ENCODE measurements at places on chromosomes 1 and 21.

- DNase-seq: no peak
These were observed 555.4 kb upstream of the NEGR1 start for GRCh38 chr1:72837781-72838180.

GRCh38 chr1:155013632-155014031 is 11.0 kb downstream of the ZBTB7B start:
- no peak for DNase-seq

DNA sequence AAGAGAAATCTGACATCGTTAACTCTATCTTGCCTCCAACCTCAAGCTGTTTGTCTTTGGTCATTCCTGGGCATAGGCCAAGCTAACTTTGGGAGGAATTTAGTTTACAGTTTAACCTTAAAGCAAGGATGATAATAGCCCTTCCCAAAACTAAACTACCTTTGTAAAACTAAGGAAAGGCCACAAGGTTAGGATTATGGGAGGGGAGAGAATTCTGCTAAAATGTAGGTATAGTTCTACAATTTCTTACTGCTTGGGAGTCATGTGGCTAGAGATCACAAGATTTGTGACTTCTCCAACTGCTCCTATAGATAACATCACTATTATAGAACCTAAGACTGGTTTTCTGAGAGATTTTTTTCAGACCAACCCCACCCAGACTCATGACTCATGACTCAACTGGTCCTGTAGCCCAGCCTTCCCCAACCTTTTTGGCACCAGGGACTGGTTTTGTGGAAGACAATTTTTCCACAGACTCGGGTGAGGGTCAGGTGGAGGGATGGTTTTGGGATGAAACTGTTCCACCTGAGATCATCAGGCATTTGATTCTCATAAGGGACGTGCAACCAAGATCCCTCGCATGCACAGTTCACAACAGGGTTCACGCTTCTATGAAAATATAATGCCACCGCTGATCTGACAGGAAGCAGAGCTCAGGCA is 70.7 kb upstream of the MUTYH start:
- no peak for DNase-seq

DNA sequence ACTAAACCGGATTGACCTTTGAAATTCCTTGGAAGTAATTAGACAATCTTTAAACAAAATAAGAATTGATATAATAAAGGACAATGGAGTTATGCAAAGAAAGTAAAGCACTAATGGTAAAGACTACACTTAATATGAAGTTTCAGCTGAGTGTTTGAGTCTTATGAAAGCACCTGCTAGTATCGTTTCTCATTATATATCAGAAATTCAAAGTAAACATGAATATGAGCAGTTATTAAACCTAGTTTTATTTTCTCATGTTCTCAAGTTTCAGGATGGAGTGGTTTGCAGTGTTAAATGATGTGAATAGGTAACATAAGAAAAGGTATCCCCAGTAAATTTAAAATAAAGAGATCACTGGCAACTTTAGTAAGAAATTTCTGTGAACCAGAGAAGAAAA is 188.6 kb downstream of the ZP4 start:
- no peak for DNase-seq

DNA sequence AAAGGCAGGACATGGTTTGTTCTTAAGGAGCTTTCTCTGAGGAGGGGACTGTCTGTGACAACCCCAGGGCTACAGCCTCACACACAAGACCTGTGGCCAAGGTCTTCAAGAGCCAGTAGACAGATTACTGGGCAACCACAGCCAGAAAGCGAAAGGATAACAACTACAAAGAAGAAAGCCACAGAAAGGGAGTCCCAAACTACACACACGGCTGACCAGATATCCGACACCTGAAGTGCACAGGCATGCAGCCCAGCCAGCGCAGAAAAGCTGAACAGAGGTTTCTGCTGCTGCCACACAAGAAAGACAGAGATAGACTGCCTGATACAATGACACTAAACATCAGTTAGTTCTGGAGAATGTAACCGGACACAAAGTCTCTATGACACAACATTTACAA is 21.4 kb upstream of the NADK start:
- DNase-seq: no peak

GRCh38 chr21:32134441-32135130 is 144.3 kb downstream of the MIS18A start:
- no peak for DNase-seq

GRCh38 chr1:6030547-6031261 is 15.0 kb upstream of the KCNAB2 start:
- no peak for DNase-seq

DNA sequence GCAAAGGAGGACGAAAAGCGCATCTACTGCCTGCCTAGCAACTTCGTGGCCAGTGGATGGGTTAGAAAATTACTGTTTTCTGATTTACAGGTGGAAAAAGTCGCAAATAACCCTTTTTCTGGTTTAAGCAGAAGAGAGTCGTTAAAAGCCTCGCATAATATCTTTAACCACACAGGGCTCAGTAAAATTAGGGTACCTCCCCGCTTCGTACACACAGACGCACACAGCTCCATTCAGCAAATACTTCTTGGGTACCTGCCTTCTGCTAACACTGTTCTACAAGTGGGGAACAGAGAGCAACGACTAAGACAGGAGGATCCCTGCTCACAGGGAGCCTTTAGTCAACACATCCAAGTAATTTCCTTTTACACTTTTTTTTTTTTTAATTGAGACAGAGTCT is 704 bp downstream of the ALG6 start:
- DNase-seq: no peak

DNA sequence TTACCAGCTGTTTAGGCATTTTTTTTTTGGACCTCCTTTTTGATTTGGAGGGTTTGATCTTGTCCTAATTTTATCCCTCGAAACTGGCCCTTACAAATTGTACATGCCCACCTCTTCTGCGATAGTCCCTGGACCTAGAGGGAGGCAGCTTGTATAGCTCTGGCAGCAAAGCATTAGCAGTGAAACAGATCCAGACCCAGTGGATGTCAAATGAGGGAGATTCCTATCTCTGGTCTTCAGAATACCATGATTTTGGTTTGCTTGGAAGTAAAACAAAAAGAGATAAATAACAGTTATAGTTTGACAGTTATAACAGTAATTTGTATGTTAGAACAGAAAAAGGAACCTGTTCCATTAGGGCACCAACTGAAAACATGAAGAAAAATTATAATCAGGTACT is 123.6 kb downstream of the MIS18A start:
- DNase-seq: no peak

DNA sequence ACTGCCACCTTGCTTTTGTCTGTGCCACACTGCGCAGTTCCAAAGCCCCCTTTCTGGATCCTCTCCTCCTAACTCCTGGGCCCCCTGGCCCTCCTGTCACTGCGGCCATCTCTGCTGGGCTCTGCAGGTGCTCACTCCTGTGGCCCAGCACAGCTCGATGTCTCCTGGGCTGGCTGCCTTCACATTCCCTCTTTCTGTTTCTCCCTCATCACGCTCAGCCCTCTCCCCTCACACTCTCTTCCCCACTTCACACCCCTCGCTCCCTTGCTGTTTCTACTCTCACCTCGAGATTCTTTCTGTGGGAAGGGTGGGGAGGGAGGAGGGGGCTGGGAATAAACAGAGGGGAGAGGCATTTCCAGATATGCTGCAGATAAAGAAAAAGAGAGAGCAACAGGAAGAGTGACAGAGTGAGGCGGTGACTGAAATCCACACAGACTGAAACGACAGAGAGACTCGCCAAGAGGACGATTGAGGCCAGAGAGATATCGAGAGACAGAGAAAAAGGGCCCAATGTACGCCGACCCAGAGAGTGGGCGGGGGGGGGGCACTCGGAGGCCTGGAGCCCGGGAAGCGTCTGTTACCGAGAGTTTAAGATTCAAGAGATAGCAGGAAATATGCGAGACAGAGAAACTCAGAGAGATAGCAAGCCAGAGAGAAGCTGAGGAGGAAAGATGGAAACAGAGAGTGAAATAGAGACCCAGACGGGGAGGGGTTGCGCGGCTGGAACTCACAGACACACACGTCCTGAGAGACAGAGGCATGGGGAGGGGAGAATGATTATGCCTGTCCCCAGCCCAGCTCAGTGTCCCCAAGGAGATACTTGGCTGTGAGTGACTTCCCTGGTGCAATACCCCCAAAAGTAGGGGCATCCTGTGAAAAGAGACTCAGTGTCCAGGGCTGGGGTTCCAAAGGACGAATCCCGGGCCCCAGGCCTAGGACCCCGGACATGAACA is 666 bp downstream of the CSF3R start:
- DNase-seq: no peak

DNA sequence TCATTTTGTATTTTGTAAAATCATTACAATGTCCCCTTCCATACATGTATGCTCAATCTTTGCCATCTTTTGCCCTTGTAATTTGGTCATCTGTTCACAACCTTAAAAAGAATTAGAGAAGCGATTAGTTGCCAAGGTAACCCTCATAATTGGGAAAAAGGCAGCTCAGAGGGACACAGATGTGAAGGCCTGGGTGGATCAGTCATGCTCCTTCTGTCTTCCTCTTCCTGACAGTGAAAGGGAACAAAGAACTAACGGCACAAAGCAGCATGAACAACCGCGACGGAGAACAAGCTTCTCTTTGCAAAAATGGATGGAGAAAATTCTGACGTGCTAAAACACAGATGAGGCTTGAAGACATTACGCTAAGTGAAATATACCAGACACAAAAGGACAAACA is 78.7 kb upstream of the COG2 start:
- no peak for DNase-seq

GRCh38 chr1:159881622-159882526 is 18.1 kb downstream of the CFAP45 start:
- no peak for DNase-seq

- no peak for DNase-seq
These were observed 880 bp upstream of the MTF2 start for GRCh38 chr1:93078203-93078602.

- no peak for DNase-seq
These were observed 125.0 kb downstream of the ADSS2 start for GRCh38 chr1:244326757-244327156.

GRCh38 chr1:39173119-39173994 is 31.1 kb upstream of the MACF1 start:
- DNase-seq: no peak

DNA sequence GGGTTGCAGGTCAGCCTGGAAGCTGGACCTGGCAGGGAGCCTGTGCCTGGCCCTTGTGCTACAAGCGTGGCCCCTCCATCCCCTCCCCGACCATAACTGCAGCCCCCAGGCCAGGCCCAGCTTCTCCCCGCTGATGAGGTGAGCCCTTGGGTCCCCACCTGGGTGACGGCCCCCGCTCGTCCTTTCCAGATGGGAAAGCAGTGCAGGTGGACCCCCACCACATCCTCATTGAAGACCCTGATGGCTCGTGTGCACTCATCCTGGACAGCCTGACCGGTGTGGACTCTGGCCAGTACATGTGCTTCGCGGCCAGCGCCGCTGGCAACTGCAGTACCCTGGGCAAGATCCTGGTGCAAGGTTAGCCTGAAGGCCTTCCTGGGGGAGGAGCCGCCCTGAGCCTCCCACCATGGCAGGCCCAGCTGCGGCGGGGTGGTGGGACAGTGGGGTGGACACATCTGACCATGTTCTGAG is 56.9 kb downstream of the TRIM11 start:
- DNase-seq: peak; percentile 12

DNA sequence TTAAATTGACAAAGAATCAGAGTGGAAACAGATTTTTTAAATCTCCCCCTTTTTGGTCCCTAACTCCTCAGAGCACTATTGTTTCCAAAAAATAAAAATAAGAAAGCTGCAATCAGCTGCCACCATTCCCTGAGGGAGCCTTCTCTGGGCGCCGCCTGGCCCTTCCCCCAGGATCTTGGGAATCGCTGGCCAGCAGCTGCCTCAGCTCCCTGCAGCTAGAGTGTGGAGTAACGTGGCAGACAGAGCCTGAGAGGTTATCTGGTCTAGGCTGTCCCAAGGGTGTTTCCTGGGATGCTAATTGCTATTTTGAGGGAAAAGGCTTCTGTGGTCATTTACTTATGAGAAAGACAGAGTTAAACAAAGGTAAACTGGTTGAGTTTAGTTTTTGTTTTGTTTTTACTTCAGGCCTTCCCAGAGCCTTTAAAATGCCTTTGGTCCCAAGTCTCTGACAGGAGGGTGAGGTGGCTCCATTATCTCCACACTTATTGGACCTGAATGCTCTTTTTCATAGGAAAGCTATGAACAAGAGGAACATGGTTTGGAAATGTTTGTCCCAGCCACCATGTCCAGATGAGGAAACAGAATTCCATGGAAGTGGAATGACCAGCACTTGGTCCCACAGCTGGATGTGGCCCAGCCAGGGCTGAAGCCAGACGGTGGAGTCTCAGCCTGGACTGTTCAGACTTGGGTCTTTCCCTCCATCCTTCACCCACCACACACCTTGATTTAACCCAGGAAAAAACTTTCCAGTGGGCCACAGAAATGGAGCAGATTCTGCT is 14.1 kb upstream of the KIAA1614 start:
- no peak for DNase-seq

DNA sequence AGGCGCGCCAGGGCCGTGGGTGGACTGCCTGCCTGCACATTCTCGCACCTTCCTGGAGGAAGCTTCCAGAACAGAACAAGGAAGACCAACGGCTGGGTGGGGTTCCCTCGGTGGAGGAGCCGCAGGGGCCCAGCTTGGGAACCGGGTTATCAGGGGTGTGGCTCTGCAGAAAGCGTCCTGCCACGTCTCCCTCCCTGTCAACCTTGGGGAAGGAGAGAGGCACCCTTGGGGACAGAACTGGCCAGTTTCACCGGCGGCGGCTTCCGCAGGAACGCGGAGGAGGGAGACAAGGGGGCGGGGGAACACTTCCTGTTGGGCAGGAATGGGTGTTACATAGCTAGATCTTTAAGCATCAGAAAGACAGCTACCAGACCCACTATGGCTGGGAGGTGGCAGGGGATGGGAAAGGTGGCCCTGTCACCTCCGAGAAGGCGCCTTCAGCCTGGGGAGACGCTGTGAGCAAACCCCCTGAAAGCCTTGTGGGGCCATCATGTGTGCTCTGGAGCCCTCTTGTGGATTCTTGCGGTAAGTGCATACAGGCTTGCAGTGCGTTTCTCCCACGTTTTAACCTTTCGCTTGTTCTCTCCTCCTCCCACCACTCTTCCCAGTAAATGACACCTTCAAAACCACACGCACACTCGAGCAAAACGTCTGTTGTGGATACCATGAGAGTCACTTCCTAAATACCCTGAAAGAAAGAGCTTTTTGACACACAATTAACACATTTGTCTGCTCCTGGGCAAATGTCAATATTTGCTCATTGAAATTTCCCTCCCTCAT is 3.8 kb upstream of the PLEKHA6 start:
- peak; percentile 75 for DNase-seq

GRCh38 chr1:151858030-151858746 is 4.7 kb upstream of the THEM5 start:
- no peak for DNase-seq

- peak; percentile 23 for DNase-seq
These were observed 101.7 kb downstream of the HUNK start for GRCh38 chr21:31974454-31974985.

GRCh38 chr1:212104586-212105325 is 69.2 kb downstream of the DTL start:
- DNase-seq: no peak

- DNase-seq: no peak
These were observed 51.3 kb downstream of the DHRS3 start for GRCh38 chr1:12566484-12567287.
